NCI-H526 treated with DMSO at 0.1 percent for 48 hours (cell line): ENCODE measurements at places on chromosomes 2 and 18.
A peak's percentile ranks its signal among the peaks of the same experiment; 100 is the strongest.

DNA sequence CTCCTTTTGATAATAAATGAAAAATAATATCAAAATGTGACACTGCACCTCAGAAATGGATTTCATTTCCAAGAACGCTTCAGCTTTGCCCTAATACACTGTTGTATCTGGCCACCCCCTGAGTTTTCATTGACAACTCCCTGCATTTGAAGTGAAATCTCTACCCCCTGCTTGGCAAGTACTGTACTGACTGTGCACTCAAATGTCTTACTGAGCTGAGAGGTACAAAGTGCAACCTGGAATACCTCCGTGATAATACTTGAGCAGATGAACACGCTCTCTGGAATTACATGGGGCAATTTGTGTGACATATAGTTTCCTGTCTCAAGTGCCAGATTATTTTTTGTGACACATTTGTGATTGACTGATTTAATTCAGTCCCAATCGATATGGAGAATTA is 231.1 kb downstream of the LRP1B start:
- DNase-seq: no peak

DNA sequence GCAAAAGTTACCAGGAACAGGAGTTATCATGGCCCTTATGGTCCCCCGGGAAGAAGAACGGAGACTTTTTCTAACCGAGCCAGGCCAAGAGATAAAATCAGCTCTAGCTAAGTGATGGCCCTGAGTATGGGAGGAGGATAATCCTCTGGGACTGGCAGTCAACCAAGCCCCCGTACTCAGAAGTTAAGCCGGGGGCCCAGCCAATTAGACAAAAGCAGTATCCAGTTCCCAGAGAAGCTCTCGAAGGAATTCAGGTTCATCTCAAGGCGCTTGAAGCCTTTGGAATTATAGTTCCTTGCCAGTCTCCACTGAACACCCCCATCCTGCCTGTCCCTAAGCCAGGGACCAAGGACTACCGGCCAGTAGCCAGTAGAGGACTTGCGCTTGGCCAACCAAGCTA is 365.3 kb upstream of the TCF4 start:
- DNase-seq: no peak

GRCh38 chr2:232388324-232388891 is 9.9 kb downstream of the ALPP start:
- no peak for DNase-seq

- no peak for DNase-seq
Observed at GRCh38 chr2:169709981-169710380, 15.7 kb downstream of the PHOSPHO2 start.

DNA sequence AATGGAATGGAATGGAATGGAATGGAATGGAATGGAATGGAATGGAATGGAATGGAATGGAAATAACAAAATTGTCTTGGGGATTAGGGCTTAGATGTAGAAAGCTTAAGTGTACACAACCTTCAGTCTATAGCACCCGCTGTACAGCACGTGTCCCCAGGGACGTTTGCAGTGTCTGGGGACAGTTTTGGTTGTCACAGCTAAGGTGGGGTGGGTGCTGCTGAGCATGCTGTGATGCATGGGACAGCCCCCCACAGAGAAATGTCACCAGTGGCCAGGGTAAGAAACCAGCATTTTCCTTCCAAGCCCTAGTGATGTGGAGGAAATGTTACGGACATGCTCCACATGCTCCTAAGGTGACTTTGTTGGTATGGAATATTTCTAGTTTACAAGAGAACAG is 70.8 kb downstream of the SH3RF3 start:
- DNase-seq: no peak

- DNase-seq: no peak
Observed at GRCh38 chr18:74261053-74261713, 30.6 kb downstream of the CYB5A start.

GRCh38 chr2:210577263-210578071 is 21.1 kb downstream of the CPS1 start:
- peak; percentile 19 for DNase-seq

DNA sequence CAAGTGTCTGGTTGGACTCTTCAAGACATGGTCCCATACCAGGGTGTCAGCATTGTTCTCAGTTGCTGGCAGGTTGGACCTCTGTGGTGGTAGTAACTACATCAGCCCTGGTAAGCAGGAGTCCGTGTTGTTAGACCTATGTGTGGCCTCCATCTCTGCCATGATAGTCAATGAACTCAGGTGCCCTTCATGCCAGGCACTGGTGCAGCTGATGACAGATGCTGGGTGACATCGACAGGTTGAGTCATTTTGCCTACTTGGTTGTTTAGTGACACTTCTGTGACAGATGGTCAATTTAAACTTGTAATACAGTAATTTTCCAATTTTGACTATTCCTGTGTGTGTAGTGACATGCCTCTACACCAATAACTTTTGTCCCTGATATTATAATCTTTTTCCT is 189.7 kb downstream of the SP3 start:
- no peak for DNase-seq

DNA sequence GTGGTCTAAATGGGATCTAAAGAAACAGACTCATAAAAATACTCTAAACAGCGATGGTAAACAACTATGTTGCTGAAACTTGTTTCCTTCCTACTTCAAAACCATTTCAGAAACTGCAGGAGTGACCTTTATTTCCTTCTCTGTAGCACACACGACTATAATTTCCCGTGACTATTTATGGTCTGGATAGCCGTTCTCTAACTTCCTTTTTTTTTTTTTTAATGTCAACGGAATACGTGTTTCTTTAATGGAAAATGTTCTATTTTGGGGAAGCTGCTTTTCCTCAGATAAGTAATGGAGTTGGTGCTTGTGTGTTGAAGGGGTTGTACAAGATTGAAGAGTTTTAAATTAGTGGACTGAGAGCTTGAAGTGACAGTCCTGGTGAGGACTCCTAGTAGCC is 224.1 kb downstream of the PHLPP1 start:
- no peak for DNase-seq

- no peak for DNase-seq
Observed at GRCh38 chr2:191863988-191864387, 17.1 kb upstream of the CAVIN2 start.

DNA sequence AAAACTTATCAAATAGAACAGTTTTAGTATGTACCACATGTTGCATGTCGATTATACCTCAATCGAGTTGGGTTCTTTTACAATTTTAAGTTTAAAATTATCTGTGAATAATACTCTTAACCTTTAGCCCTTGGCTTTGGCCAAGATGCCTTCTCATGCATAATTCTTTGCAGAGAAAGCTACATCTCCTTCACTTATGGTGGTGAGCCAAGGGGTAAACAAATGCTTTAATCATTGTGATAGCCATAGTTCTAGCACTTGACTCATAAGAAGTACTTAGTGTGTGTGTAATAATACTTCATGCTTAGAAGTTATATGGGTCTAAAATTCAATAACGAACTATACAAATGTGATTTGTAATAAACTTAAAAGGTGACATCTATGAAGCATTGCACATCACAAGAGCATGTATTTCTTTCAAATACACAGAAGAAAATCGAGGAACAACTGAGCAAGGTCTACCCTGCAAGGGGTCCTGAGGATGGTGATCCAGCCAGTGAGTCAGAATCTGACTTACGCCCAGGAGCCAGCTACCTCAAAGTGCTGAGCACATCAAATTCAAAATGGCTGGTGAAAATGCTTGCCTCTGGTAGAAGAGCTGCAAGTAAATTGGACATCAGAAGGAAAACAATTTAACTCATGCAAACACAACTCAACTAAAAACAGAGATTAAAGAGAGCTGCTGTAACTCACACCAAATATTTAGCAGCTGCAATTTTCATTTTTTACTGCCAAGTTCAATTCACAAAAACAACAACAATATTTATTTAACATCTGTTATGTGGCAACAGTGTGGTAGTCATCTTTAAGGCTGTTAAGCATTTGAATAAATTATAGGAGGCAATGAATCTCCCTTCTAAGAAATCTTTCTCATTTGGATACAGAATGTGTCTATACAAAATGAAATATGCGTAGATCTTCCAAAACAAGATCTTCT is 23.8 kb upstream of the TTC39C start:
- DNase-seq: no peak

DNA sequence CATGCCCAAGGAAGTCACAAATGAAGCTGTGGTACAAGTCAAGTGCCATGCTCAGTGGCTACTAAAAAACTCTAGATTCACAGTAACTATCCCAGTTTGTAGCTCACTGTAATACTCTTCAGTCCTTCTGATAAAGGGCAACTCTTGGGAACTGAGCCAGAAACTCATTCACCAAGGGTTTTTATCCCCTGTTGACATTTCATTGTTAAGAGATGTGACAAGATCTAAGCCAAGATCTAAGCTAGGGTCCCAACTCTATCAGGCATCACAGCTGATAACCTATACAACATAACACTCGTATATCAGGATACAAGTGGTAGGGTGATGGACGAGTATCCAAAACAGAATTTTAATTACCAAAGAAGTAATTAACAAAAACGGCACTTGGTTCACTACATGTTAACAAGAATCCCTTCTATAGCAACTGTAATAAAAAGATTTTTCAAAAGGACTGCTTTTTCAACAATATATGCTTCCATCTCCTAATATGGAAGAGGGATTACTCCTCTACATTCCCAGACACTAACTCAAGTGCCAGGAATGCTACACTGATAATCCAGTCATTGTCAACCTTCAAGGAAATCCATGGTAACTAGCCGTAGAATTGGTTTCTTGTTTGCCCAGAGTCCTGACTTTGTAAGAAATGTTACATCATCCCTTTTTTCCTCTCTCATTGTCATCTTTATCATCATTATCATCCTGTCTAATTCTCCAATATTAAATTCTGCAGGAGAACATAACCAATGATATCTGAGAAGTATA is 111.7 kb downstream of the CDH2 start:
- DNase-seq: no peak
